M059J (cell line): ENCODE measurements at places on chromosomes 2 and 18. TPM values are rescaled to one million over a fixed set of nuclear protein-coding genes. Genes with fewer than 3 reads are reported as not detected.
A peak's percentile ranks its signal among the peaks of the same experiment; 100 is the strongest.

RMC1 gene
- total RNA-seq, result 39.1 and 44.7 TPM in 2 replicates

SLC40A1 gene
- total RNA-seq, result 0.39 and 0.76 TPM in 2 replicates

DNA sequence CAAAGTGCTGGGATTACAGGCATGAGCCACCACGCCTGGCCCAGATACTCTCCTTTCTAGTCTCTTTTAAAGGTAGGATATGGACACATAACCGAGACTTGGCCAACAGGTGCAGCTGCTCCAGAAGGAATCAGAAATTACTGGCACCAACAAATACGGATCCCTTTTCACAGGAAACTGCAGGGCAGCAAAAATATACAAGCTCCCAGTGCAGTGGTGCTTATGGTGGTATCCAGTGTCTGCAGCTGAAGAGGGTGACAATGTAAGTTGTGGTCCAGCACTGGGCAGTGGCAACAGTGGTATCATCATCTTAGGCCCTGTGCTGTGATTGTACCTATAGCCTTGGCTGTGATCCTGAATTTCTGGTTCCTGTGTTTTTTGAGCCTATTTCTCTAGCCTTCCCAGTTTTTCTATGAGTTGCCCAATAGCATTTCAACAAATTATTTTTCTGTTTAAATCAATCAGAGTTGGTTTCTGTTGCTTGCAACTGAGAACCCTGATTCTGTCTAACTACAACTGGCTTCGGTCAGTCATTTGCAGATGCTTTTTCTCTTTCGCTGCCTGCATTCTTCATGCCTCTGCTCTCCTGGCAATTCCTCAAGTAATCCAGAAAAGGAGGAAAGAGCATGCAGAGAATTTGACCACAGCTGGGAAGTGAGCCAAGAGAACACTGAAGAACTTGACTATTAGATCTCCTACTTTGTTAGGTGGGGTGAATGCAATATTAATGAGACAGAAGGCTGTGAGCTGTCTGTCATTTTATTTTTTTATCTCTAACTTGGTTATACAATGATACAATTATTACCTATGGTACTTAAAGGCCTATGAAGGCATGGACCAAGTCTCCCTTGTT, 30.8 kb upstream of the EML4 start:
- DNase-seq, result peak; percentile 98

DNA sequence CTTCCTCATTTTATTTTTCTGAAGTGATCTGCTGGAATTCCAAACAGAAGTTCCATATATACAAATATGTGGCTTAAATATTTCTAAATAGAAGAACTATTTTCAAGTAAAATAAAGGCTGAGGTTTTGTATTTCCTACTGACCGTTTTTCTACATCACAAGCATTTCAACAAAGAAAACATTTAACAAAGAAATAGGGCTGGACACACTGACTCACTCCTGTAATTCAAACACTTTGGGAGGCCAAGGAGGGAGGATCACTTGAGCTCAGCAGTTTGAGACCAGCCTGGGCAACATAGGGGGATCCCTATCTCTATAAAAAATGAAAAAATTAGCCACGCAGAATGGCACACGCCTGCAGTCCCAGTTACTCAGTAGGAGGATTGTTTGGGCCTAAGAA, 44.6 kb downstream of the TANK start:
- no peak for DNase-seq

GRCh38 chr2:164896226-164896625, 54.6 kb upstream of the COBLL1 start:
- DNase-seq, result no peak

DNA sequence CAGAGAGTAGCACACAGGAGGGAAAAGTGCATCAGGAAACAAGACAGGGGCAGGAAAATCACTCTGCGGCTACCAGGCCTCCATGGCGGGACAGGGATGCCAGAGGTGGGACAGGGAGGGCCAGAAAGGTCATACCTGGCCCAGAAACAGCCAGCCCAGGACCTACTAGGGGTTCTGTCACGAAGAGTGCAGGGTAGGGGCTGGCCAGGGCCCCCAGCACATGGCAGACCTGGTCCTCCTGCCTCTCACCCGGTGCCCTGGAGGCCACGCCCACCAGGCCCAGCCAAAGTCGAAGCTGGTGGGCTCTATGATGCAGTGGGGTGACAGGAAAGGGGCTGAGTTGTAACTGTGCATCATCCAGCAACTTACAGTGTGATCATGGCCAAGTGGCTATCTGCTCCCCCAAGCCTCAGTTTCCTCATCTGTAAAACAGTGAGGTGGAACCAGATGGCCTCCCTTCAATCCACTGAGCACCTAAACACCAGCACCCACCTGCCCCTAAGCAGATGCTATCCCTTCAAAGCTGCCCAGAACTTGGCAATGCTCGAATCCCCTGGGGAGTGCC, 10.6 kb downstream of the CYP26B1 start:
- no peak for DNase-seq

DNA sequence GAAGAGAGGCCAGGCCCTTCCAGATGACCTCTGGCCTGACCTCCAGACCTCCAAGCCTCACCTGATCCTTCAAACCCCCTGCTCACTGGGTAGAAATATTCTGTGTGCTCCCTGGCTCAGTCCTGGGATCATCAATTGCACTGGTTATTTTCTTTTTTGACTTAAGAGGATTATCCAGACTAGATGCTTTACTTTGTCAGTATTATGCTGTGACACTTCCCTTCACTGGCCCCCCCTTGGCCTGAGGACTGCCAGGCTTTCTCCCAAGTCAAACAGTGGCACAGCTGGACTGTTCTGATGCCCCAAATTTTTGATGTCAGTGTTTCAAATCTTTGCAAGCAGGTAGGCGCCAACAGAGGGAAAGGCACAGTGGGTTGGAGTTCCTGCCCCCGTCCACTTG, 156.3 kb upstream of the SKOR2 start:
- no peak for DNase-seq

DNA sequence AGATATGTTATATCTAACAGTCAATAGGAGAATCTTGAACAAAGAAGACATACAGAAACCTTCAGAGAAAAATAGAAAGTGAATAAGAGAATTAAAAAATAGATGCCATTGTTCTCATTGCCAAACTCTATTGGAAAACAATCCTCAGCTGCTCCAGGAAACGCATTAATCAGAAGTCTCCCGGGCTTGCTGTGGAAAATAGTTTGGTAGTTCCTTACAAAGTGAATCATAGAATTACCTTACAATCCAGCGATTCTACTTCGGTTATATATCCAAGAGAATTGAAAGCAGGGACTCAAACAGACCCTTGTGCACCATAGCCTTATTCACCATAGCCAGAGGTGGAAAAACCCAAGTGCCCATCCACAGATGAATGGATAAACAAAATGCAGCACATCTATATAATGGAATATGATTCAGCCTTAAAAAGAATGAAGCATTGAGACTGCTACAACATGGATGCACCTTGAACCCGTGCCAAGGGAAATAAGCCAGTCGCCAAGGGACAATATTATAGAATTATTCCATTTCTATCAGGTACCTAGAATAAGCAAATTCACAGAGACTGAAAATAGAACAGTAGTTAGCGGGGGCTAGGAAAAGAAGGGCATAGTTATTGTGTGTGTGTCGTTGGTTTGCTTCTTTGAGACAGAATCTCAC, 21.9 kb upstream of the CHRNA1 start:
- peak; percentile 44 for DNase-seq

- DNase-seq, result no peak
These were observed 212.1 kb upstream of the COPS8 start for GRCh38 chr2:236873636-236874035.

DNA sequence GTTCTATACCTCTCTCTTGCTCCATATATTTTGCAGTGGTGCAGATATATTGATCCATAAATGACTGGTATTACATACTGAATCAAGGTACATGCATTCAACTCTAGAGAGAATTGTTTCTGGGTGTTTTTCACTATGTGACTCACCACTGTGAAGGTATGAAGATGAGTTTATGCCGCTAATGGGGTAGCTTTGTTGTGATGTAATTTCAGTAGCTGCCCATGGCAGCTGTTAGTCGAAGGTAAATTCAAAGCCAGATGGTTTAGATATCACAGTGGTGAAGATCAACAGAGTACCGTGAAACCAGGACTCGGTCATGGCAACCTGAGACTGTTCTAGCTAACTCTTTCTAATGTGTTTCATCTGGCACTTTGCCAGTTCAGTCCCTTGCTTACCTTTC, 50.4 kb downstream of the PKP4 start:
- no peak for DNase-seq

- DNase-seq, result no peak
These were observed 35.9 kb upstream of the KLF11 start for GRCh38 chr2:10007435-10007834.

DNA sequence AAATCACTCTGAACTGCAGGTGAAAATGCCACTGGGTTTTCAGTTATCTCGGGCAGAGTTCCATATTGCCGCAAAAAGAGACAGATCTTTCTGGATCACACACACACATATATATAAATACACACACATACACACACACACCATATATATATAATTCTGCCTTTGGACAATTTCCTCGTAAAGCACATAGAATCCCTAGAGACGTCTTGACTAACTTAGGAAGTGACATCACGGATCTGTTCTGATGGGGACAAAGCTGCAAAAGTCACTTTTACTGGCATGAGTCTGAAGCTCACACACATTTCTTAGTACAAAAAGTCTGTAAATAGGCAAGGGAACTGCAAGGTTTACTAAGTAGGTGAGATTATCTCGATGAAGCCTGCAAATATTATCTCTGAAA, 28.6 kb upstream of the MBOAT2 start:
- no peak for DNase-seq

GRCh38 chr2:100274076-100274475, 48.2 kb downstream of the LONRF2 start:
- no peak for DNase-seq

DNA sequence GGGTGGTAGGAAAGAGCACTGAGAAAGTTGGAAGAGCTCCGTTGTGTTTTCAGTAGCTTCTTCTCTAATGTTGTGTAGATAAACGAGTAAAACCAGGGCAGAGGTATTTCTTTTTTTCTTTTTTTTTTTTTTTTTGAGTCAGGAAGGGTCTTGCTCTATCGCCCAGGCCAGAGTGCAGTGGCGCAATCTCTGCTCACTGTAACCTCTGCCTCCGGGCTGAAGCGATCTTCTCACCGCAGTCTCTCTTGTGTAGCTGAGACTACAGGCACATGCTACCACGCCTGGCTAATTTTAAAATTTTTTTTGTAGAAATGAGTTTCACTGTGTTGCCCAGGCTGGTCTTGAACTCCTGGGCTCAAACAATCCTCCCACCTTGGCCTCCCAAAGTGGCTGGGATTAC, 6.6 kb downstream of the GRHL1 start:
- no peak for DNase-seq

DNA sequence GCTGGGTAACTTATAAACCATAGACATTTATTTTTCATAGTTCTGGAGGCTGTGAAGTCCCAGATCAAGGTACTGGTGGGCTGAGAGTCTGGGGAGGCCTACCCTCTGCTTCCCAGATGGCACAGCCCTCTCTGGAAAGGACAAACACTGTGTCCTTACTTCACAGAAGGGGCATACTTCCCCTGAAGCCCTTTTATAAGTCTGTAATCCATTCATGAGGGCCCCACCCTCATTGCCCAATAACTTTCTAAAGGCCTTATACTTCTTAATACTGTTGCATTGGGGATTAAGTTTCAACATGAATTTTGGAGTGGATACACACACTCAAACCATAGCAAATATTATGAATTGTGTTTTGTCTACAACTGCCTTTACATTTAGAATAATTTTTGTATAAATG, 36.0 kb downstream of the ATIC start:
- no peak for DNase-seq

- DNase-seq, result no peak
These were observed 10.8 kb downstream of the SNED1 start for GRCh38 chr2:241009191-241009590.
